IMR-90 (cell line): ENCODE measurements at places on chromosomes 12 and 14.

- DNase-seq: no peak
Observed at GRCh38 chr12:21265932-21266331, 68.8 kb downstream of the SLCO1A2 start.

DNA sequence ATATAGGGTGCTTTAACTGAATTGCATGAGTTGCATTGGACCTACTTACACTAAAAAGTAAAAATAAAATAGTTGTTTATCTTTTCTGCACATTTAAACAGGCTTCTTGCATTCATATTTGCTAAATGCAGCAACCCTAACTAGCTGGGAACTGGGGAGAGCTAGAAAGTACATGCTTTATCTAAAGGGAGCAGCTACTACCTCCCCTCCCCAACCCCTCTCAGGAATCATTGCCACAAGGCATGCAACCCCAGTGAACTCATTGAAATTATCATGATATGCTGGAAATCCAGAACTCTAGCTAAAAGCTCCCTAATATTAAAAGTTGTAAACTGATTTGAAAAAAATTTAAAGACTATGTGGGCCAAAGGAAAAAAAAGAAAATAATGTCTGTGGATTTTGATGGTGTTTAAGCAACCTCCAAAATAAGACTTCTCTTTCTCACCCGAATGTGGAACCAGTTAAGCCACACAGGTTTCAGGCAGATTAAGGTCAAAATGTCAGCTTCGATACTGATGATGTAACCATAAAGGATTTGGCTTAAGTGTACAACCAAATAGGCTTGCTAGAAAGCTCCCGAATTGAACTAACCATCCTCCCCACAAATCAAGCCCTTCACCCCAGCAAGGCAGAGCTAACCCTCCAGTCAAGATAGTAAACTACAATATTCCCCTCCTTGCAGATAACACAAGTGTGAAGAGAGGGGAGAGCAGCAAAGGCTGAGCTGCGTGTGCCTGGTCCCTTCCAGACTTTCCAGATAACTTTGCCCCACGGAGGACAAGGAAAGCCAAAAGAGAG, 13.8 kb upstream of the POC1B start:
- DNase-seq: no peak

- DNase-seq: no peak
Observed at GRCh38 chr12:122030424-122031035, 8.8 kb downstream of the BCL7A start.

DNA sequence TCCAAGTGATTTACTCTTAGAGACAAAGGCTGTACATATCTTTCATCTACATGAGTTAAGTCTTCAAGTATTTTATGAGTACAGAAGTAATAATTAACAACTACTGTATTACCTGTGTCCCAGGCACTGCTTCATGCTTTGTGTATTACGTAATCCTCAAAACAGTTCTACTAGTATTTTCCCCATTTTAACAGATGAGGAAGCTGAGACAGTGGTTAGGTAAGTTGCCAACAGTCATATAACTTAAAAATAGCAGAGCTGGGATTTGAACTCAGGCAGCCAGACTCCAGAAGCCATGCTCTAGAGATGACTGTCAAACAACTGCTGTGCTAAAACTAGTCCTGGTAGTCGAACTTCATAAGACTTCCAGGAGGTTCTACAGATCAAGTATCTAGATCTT, 10.7 kb downstream of the TRMT5 start:
- no peak for DNase-seq

GRCh38 chr12:47984331-47984801, 19.9 kb downstream of the COL2A1 start:
- DNase-seq: no peak

DNA sequence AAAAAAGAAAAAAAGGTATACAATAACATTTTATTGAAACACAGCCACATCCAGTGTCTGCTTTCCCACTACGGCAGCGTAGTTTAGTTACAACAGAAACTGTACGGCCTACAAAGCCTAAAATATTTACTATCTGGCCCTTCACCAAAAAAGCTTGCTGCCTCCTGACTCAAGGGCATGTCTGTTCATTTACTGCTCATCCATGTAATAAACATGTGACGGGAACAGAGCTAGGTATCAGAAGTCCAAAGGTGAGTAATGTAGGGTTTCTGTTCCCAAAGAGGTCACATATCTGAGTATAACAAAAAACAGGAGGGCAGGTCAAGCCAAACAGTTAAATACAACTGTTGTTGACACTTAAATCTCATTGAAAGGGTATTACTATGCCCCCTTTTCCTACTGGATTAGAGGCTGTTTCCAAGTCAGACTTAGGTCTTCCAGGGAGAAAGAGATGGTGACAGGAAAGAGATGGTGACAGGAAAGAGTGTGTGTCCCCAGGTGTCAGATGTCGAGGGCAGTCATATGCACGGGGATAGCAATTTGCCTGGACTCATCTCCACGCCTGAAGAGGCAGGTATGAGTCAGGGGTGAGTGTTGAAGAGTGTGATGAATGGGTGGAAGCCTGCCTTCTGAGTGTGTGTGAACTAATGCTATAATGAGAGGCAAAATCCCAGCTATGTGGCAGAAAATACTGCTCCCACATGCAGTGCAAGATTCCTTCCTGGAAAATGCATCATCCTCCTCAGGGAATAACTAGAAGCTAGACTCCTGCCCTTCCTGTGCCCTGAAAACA, 77.7 kb downstream of the MAP3K9 start:
- no peak for DNase-seq

GRCh38 chr14:85165094-85165493, 364.9 kb upstream of the FLRT2 start:
- DNase-seq: no peak

GRCh38 chr12:71010143-71010479, 89.6 kb upstream of the PTPRR start:
- no peak for DNase-seq
